T-helper 17 cell (primary cell): ENCODE measurements at places on chromosomes 16 and 17. TPM values are rescaled to one million over a fixed set of nuclear protein-coding genes. Genes with fewer than 3 reads are reported as not detected.

The MYO18A gene
- 142 TPM for total RNA-seq

The ARHGAP44 gene
- not detected for total RNA-seq

The RCVRN gene
- total RNA-seq = not detected

The FBXL19 gene
- total RNA-seq = 13.2 TPM

The ACSM2A gene
- total RNA-seq = not detected

The RASD1 gene
- total RNA-seq = 0.97 TPM

The SLC7A6OS gene
- total RNA-seq = 35.3 TPM

The TP53TG3C gene
- total RNA-seq = not detected

The HOXB7 gene
- total RNA-seq = 0.82 TPM

The SALL1 gene
- total RNA-seq = not detected

The DERL2 gene
- total RNA-seq = 66.3 TPM

The HIGD1B gene
- not detected for total RNA-seq

The CRYBA1 gene
- total RNA-seq = not detected

The RHBDF1 gene
- total RNA-seq = not detected

The KRT31 gene
- total RNA-seq = not detected

The HOXB13 gene
- total RNA-seq = not detected

The TBC1D3 gene
- total RNA-seq = not detected

The KIFC3 gene
- total RNA-seq = 0.70 TPM

The ADGRG3 gene
- 0.99 TPM for total RNA-seq

The GUCY2D gene
- total RNA-seq = 0.08 TPM

The RRAD gene
- total RNA-seq = 0.52 TPM

The KDM6B gene
- total RNA-seq = 231 TPM

The AFMID gene
- total RNA-seq = 1.5 TPM

The G6PC1 gene
- not detected for total RNA-seq

The HOXB9 gene
- not detected for total RNA-seq

The CARD14 gene
- total RNA-seq = not detected
